ENCODE measurements at places on chromosomes 7 and 10. TPM values are rescaled to one million over a fixed set of nuclear protein-coding genes. Genes with fewer than 3 reads are reported as not detected.

CTAGE4 gene
- total RNA-seq = 10.9 TPM

SERPINE1 gene
- 9.7 TPM for total RNA-seq

FAM25C gene
- total RNA-seq = not detected

GRCh38 chr7:74525881-74526280, 72.2 kb downstream of the GTF2IRD1 start:
- DNase-seq = no peak

- DNase-seq = no peak
Observed at GRCh38 chr7:25669281-25669781, 441.0 kb upstream of the NPVF start.

- DNase-seq = no peak
Observed at GRCh38 chr7:26949319-26949718, 84.9 kb upstream of the SKAP2 start.

DNA sequence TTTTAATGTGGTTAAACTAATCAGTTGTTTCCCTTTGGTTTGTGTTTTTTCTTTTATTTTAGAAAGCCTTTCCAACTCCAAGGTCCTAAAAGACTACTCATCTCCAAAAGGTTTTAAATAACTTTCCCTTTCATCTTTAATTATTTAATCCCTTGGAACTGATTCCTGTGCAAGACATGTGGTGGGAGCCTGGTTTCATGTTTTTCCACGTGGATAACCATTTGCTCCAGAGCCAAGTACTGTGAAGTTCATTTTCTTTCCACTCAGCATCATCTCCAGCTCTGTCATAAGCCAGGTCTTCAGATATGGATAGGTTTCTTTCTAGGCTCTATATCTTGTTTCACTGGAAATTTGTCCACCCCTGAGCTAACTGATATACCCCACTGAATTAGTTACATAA, 16.7 kb downstream of the PPP1R3C start:
- DNase-seq = no peak

DNA sequence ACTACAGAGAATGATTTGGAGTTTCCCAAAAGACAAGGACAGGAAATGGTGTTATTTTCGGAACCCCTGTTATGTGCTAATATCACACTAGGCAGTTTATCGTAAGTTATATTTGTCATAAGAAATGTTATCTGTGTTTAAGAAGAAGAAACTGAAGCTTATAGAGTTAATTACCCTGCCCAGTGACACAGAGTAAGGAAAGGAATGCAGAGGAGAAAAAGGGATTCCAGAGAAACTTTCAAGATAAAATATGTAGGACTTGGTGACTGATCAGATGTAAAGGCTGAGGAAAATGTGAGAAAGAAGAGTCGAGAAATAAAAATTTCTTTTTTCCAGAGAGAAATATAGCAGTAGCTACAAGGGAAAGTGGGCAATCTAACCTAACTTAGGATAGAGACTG, 63.5 kb upstream of the ZNF746 start:
- DNase-seq = no peak

- DNase-seq = no peak
Observed at GRCh38 chr10:116146372-116147140, 126.5 kb downstream of the GFRA1 start.

All from thyroid gland (tissue), 4 donors.